Stimulated activated CD8-positive, alpha-beta memory T cell treated with anti-CD3 and anti-CD28 coated beads, Interleukin-7, amount 100 ng/mL, for 48 hours (primary cell): ENCODE measurements at places on chromosomes 2 and 18.
A peak's percentile ranks its signal among the peaks of the same experiment; 100 is the strongest.

GRCh38 chr18:56475250-56475649 is 163.1 kb downstream of the TXNL1 start:
- no peak for DNase-seq

DNA sequence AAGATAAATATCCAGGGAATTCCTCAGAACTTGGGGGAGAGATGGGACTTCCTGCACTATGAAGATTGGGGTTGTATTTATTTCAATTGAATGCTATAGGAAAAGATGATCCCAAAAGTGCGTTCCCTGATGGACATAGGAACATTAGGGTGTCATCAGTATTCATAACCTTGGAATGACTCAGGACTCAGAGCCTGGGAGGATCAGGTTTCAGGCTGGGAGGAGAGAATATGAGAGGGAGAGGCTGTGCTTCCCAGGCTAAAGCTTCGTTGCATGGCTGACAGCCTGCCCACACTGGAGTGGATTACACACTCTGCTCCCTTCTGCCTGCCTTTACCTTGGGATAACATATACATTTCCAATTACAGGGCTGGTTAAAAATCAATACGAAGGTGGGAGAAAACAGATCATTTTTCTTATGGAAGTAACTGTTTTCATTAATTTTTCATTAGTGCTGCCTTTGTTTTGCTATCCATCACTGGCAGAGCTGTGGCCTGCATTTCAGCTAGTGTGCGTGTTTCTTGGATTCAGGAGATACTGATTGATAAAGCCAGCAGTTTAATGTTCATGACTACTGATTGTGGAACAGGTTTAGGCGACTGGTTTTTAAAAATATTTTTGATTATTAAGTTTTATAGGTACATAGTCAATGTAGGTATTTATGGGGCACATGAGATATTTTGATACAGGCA is 118.7 kb downstream of the KCTD1 start:
- DNase-seq: no peak

DNA sequence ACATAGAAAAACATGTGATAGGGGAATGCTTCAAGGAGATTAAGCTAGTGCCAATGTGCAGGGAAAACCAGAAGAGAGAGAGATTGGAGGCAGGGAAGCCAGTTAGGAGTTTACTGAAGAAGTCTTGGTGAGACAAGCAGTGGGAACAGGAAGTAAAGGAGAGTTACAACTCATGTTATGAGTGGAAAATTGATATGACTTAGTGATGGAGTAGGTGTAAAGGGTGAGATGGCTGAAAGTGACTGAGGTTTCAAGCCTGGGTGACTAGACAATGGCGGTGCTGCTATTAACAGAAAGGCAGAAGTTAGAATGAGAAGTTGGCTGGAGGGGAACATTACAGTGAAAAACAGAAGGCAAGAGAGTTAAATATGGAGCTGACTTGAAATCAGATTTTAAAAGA is 16.5 kb downstream of the DOK1 start:
- no peak for DNase-seq

DNA sequence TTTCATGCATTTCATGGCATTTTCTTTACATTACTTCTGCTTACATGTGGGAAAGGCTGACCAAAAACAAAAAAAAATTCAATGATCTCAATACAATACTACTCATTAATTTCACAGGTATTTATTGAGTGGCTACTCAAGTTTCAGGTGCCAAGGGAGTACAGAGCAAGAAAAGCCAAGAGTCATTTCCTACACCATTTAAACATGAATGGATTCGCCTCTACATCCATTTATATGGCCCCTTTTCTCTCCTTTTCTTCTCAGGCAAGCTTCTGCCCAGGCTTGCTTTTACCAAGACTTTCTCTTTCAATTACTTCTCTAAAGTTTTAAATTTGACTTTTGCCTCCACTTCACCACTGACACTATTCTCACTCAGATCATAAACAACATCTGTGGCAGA is 1603.1 kb upstream of the CELF4 start:
- DNase-seq: no peak

DNA sequence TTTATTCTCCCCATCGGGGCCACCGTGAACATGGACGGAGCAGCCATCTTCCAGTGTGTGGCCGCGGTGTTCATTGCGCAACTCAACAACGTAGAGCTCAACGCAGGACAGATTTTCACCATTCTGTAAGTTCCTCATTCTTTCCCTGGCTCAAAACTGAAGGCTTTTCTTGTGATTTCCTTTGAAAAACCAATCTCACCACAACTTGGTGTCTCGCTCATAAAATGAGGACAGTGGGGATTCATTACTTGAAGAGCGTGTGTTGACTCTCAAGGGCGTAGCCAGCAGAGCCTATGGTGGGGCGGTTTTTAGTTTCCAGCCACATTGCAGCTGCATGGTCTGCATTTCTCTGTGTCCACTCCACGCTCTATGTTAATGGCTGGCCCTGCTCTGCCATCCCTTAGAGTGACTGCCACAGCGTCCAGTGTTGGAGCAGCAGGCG is 29.0 kb downstream of the SLC1A4 start:
- DNase-seq: no peak

GRCh38 chr2:234680688-234681619 is 184.1 kb upstream of the ARL4C start:
- DNase-seq: no peak

DNA sequence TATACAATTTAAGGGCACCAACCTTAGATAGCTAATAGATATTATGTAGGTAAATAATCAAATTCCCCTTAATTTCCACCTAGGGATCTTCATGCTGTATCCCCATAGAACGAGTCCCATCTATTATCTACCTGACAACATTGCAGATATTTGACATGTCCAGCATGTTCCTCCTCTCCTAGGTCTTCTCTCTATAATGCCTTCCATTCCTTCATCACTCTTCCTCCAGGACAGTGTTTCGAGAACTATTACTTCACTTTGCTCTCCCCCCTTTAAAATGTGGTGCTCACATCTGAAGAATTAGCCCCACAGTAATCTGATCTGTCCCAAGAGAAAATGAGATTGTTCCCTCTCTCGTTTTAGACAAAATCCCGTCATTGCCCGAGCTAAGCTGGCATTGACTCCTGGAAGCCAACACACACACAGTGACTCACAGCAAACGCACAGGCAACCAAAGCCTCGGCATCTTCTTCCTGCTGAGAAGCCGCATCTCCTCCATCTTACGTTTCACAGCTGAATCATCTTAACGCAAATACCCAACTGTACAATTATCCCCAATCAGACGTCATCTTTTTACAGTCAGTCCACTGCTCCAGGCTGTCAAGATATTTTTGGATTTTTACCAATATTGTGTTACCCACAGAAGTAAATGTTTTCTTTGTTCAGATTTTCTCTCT is 162.9 kb upstream of the AGAP1 start:
- DNase-seq: no peak

GRCh38 chr18:51426996-51427395 is 229.5 kb upstream of the MEX3C start:
- DNase-seq: no peak

GRCh38 chr18:48949050-48949605 is 1.6 kb downstream of the SMAD7 start:
- no peak for DNase-seq

DNA sequence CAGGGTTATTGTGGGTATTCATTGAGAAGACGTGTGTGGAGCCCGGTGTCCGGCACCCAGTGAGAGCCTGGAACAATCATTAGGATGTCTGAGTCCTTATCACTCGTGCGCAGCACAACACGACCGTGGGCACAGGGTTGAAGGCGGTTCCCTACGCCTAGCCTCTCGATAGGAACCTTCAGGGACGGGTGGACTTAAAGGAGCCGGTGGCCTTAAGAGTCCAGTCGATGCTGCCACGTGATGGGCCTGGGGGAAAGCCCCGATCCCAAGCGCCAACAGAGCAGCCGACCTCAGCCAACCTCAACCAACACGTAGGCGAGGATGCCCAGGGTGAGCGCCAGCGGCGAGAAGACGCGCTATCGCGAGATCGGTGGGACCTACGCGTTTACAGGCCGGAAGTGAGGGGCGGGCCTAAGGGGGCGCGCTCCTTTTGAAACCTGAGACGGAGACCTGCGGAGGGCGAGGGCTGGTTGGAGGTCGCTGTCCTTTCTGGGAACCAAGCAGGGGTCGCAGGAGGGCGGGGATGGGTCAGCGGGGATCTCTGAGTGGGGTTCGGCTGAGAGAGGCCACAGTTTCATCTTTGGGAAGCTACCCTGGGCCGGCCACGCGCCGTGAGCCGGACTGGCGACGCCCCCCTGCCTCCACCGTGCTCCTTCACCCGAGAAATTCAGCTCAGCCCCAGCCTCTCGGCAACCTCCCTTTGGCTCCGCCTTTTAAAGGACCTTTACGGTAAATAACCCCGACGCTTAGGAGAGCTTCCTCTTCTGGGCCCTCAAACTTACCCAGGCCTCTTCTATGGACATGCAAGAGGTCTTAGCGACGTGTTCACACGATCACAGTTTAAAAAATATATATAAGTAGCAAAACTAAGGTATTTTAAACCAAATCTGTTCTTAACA is 28.3 kb downstream of the WNT10A start:
- DNase-seq: peak; percentile 81
